Stimulated activated CD4-positive, alpha-beta T cell treated with anti-CD3 and anti-CD28 coated beads, Interleukin-4, amount 100 ng/mL, for 1 hour (primary cell): ENCODE measurements at places on chromosomes 3 and 15.

GRCh38 chr3:55427739-55428138, 59.4 kb downstream of the WNT5A start:
- no peak for DNase-seq

DNA sequence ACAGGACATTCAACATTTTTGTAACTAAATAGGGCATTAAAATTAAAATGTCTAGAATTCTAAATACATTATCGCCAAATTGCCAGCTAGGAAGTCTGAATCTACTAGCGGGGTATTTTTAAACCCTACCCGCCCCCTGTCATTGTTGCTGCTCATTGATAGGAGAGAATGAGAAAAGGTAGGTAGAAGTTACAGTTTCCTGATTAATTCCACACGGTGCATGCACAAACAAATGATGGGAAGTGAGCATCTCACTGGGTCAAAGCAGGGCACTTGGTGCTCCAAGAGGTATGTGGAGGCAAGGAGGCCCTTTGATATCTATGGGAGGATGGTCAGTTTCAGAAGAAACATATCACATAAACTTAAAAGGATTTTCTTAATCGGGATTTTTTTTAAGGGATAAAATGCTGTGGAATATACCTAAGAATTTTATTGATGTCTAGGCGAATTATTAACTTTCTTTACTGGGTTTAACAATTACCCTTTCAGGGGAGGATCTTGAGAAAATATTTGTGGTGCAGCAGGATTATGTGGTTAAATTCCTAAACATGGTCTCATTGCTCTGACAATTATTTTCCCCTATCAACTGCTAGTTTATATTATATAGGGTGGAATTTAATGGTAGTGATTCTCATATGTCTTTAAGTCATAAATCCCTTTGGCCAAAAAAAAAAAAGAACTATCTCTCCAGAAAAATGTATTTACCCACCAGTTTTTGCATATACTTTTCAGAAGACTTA, 236.0 kb upstream of the GOLGA6L4 start:
- no peak for DNase-seq

DNA sequence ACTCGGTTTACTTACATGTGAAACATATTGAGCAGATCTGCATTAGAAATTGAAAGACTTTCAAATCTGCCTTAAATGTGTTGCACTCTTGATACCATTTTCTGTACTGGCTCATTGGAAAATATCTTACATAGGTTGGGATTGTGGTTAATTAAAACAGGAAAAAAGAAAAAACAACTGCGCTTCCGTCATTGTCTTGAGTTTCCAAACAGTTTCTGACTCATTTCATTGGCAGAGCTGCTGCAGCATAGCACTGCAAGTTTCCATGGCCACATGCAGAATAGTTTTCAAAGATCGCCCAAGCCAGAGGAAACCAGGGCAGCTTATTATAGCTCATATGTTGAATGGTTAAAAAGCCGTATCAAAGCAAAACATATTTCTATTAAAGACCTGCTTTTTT, 446.6 kb upstream of the BCHE start:
- no peak for DNase-seq

DNA sequence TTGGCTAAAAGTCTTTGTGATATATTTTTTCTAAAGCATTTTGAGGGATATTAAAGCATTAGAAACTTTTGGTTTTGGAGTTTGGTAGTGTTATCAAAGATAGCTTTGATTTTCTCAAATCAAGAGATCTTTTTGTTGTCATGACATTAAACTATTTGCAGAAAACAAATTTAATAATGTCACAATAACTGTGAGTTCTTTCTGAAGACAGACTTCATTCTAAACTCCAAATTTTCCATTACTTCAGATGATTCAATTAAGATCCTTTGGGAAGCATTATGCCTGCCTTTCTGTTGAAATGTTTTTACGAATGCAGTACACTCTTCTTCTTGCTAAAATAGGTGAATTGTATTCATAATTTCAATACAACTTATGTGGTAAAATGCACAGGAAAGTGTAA, 145.4 kb downstream of the ALCAM start:
- DNase-seq: no peak

DNA sequence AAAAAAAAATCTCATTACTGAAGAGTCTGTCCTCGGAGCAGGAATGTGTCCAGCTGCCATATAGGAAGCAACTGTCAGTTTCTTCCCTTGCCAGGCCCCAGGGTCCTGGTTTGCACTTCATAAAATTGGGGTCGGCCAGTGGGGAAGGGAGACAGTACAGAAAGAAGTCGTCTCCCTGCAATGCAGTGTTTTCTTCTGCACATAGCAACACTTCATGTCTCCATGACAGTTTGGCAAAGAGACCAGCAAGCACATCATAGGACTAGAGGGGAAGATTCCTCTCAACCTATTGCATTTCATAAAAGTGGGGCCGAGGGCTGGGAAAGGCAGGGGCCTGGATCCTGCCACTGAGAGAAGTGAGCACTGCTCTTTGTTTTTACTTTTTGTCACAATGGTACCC, 138.2 kb upstream of the HACD2 start:
- DNase-seq: no peak

- no peak for DNase-seq
Measured at GRCh38 chr3:137105277-137105977, 147.6 kb downstream of the IL20RB start.

DNA sequence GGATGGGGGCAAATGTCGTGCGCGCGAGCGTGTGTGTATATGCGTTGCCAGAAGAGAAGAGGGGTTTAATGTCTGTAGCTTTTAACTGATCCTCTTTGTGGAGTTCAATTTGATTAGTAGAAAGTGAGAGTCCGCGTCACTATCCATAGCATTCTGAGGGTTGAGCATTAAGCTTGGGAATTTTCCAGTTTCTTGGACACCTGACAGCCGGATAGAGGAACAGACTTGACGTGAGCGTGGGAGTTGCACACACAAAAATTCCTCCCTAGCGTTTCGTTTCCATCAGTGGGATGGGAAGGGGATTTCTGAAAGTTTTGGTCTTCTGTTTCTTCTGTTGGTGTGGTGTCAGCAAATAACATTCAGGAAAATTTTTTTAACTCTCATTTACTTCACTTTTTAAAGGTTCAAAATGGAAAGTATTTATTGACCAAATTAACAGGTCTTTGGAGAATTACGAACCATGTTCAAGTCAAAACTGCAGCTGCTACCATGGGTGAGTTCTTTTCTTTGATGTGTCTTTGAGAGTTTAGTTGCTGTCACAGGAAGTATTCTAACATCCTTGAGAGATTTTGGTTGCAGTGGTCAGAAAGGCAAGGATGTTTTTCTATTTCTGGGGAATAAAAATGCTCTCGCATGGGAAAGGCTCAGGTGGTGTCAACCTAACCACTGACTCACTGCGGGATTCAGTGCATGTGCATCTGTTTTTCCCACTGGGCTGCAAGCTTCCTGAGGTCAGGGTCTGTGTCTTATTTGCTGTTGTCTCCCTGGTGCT, 841 bp downstream of the POGLUT1 start:
- DNase-seq: no peak

DNA sequence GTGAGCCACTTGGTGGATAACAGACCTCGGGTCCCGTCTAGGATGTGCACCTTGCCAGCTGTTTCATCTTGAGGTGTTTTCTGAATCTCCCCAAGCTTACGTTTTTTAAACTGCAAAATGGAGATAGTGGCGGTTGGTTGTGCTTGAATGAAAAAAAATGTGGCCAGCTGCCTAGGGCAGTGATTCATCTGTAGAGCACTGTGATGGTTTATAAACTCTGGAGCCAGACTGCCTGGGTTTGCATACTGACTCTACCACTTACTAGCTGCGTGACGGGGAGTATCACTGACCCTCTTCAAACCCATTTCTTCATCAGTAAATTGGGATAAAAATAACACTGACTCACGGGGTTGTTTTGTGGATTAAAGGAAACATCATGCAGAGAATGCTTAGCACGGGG, 159.1 kb downstream of the CHL1 start:
- no peak for DNase-seq

DNA sequence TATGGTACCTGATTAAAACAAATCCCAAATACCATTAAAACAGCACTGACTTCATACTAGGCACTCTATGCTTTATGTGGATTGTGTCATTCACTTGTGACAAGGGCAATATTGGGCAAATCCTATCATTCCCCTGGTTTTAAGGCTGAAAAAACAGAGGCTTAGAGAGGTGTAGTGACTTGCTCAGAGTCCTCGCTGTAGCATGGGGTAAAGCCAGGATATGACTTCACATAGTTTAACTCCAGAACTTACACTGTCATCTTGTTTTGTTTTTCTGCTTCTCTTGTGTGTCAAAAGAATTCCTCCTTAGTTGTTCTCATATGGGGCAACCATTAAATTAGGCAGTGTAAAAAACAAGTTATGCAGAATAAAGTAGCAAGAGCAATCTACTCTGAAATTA, 40.3 kb upstream of the ICE2 start:
- DNase-seq: no peak

DNA sequence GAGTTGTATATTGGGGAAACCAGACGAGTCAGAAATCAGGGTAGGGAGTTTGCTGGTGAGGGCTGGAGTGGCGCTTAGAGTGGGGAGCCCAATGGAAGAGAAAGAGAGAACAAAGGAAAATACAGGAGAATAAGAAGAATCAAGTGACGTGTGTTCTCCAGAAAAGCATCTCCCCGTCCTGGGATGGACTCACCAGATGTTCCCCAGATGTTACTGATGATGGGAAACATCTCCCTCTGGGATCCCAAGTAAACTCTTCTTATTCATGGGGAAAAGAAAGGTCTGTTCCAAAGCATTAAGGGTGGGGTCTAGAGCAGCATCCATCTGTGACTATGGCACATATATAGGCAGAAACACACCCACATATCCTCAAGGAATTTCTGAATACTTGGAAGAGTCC, 3.0 kb upstream of the CSRNP1 start:
- no peak for DNase-seq

DNA sequence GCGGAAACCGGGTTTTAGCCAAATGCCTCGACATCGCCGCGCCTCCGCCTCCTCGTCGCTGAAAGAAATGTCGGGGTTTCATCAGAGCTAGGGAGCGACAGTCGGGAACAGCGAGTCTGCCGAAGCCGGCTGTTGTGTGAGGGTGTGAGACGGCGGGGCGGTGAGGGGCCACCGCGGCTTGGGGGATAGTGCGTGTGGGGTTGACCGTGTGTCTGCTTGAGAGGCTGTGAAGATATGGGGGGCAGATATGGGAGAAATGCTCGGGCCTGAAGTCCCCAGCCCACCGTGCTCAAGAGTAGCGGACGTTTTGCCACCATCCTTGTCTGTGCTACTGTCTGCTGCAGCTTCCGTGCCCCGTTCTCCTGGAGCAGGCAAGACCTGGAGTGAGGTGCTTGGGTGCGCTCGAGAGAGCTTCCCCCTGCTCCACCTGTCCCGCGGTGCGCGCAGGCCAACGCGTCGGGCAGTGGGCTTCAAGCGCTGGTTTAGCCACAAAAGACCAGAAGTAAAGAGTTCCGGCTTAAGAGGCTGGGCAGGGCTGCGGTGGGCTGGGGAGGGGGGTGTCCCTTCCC, 716 bp upstream of the ISLR2 start:
- no peak for DNase-seq

DNA sequence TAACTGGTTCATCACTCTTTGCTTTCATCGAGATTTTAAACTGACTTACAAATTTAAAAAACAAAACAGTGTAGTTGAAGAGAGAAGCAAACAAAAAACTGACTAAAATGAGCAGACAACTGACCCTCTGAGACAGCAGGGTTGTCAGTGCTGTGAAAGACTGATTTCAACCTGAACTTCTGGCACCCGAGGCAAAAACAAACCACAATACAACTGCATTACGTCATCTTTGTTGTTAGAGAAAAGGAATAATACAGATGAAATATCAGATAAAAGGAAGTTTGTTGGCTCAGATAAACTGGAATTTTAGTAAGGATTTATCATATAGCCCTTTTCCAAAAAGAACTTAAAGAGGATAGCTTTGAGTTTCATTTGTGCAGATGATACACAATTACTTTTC, 51.1 kb downstream of the PARP15 start:
- DNase-seq: no peak

DNA sequence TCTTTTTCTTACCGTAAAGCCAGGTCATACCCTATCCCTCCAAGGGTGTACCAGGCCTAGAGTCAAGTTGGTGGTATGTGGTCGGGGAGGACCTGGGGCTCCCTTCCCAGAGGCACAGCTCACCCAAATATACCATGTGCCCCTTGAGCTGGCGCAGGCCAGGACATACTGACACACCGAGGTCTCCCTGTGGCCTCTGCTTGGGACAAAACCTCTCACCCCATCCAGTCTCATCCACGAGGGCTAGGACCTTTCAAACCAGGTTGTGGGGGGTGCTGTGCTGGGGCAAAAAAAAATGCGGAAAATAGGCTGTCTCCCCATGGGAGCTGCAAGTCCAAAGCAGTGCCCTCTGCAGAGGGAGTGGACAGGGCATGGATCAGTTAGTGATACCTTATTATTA, 22.8 kb downstream of the PTH1R start:
- no peak for DNase-seq

DNA sequence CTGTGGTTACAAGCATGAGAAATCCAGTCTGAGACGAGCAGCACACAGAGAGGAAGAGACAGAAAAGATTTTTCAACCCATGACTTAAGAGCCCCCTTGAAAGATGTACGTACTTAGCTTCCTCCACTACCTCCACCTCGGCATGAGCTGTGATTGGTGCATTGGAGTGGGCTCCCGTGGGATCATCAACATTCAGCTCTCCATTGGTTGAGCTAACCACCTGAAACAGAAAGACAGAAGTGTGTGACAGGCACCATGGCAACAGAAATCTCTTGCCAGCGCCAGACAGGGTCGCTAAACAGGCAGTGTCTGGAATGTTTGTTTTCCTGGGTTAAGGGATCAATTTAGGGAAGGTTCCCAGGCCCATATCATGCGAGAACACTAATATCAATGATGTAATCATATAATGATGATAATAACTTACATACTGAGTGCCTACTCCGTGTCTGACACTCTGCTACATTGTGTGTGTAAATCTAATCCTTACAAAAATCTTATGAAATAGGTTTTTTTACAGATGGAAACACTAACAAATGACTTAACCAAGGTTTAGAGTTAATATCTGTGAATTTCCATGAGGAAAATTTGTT, 17.5 kb upstream of the PPIB start:
- no peak for DNase-seq

GRCh38 chr3:66492071-66492470, 8.8 kb downstream of the LRIG1 start:
- DNase-seq: no peak

DNA sequence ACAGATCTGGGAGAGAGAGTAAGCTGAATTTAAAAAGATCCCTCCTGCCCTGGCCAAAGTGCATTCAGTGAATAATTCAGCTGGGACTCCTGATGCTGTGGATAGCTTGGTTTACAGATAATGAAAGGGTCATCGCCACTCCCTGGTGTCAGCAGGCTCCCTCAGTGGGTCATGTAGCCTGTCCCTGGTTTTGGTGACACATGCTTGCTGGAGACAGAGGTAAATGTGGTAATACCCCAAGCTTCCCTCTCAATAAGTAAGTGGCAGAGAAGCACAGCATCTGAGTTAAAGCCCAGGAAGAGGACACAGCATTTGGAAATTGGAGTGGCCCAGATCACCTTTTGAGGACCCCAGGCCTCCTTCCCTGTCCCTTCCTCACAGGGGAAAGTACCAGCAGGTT, 1.8 kb downstream of the TMEM115 start:
- no peak for DNase-seq

- DNase-seq: no peak
Measured at GRCh38 chr3:6262010-6262409, 598.9 kb upstream of the GRM7 start.
